NCI-H1092 treated with DMSO at 0.1 percent for 48 hours (cell line): ENCODE measurements at places on chromosomes 5 and 9.
A peak's percentile ranks its signal among the peaks of the same experiment; 100 is the strongest.

DNA sequence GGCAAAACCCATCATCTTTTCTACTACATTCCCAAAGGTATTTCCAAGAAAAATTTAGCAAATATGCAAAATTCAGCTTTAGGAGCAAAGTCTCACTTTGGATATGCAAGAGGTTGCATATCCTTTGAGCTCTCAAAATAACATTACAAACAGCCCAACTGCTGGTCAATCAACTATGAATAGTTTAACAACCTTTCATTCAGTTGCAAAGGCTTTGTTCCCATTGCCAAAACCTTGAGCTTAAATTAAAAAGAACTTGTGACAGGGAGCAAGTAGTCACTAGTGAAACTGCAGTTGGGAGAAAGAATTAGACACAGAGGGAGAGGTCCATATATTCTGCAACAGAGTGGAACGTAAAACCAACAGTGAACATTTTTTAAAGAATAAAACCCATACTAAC is 8.8 kb downstream of the ZNF608 start:
- DNase-seq: no peak

DNA sequence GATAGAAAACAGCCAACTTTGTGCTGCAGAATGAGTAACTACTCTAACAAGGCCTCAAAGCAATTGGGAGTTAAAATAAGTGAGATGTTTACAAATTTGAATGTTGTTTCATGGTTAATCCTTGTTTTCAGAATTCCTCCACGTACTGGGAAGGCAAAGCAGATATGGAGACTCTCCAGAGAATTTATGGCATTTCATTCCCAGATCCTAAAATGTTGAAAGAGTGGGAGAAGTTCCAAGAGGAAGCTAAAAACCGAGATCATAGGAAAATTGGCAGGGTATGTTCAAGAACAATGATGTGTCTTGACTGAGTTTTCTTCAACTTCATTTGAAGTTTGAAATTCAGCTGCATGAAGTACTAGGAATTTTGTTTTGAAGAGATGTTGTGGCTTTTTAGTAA is 16.4 kb downstream of the TARS1 start:
- DNase-seq: no peak

DNA sequence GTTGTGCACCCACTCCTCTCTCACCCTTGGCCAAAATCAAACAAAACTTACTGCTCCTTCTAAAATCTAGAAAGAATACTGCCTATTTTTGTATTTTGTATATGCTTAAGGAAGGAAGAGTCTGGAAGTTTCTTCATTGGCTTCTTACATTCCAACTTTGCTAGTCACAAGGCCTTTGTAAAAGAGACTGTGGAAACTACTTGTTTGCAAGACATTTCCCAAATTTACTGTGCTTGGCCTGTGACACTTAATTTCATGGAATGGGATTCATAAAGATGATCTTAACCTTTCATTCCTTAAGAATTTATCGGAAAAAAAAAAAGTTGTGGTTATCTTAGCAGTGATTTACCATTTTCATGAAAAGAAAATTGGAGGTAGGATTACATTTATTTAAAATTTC is 208.9 kb downstream of the VPS13A start:
- no peak for DNase-seq

GRCh38 chr5:166505544-166505943 is 1785.9 kb upstream of the WWC1 start:
- peak; percentile 85 for DNase-seq

GRCh38 chr5:176175101-176175852 is 62.9 kb upstream of the SIMC1 start:
- DNase-seq: no peak

DNA sequence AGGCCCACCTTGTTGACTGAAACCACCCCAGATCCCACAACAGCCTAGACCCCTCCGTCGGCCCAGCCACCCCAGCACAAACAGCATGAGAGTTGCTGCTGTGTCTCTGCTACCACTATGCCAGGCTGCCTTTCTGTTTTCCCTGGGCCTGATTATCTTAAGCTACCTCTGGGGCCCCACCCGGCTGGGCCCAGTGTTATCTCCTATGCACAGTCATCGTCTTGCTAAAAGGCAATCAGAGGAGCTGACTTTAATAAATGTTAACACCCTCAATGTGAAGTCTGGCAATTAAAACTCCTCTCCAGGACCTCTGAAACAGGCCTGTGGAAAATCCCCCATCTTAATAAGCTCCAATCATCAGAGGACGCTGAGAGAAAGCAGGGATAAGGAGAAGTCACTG is 144.9 kb downstream of the FAM114A2 start:
- no peak for DNase-seq

- DNase-seq: no peak
Measured at GRCh38 chr9:108582726-108583125, 273.1 kb downstream of the ACTL7B start.

DNA sequence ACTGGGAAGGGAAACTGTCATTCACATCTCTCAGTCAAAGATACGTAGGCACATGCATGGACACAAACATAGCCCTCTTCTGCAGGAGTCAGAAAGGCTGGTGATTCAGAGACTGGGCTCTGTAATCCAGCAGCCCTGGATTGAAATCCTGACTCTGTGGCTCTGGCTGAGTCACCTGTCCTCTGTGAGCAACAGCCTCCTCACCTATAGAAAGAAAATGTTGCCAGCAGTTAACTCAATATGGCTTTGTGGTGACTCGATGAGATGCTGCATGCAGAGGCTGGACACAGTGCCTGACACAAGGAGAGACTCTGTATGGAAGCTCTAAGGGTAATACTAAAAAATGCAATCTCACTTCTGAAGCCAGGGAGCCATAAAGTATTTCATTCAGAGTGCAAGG is 23.9 kb upstream of the CDKN2AIPNL start:
- DNase-seq: no peak

- DNase-seq: no peak
Measured at GRCh38 chr5:172757394-172758010, 13.5 kb downstream of the DUSP1 start.

- DNase-seq: no peak
Measured at GRCh38 chr5:152607401-152608160, 202.5 kb upstream of the NMUR2 start.

- no peak for DNase-seq
Measured at GRCh38 chr9:78014776-78015175, 16.8 kb downstream of the GNAQ start.

GRCh38 chr5:113343343-113343742 is 91.4 kb downstream of the TSSK1B start:
- no peak for DNase-seq

GRCh38 chr9:114894206-114894605 is 36.2 kb downstream of the TNFSF8 start:
- DNase-seq: no peak

DNA sequence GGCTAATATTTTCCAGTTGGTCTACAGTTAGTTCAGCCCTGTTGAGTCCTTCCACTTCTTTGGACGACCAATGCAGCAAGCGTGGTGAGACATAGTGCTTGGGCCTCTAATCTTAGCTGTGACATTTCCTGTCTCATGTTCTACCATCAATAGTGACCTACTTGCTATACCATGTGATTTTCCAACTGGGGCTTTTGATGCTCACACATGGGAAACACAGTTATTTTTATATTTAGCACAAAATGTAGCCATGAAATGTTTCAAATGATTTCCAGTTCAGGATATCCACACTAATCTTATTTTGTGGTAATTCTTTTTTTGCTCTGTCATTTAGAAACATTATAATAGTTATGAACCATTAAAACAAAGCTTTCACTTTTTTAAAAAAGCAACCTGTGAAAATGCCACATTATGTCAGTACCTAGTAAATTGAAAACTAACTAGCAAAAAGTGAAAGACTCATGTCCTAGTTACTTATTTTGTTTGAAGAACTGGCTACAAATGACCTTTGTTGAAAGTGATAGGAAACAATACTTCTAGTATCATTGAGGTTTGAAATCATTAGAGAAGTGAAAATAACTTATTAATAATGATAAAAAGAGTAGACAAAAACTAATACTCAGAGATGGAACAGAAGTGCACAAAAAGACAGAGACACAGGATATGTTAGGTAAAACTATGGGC is 18.3 kb downstream of the MARCHF3 start:
- no peak for DNase-seq

GRCh38 chr9:5488221-5489008 is 21.9 kb upstream of the PDCD1LG2 start:
- DNase-seq: no peak

GRCh38 chr5:123209502-123210027 is 120.5 kb downstream of the PRDM6 start:
- no peak for DNase-seq

GRCh38 chr5:41279040-41279439 is 65.7 kb upstream of the C6 start:
- no peak for DNase-seq

GRCh38 chr9:84937180-84937579 is 267.7 kb downstream of the NTRK2 start:
- no peak for DNase-seq

- no peak for DNase-seq
Measured at GRCh38 chr5:43309637-43310036, 3.6 kb downstream of the HMGCS1 start.

DNA sequence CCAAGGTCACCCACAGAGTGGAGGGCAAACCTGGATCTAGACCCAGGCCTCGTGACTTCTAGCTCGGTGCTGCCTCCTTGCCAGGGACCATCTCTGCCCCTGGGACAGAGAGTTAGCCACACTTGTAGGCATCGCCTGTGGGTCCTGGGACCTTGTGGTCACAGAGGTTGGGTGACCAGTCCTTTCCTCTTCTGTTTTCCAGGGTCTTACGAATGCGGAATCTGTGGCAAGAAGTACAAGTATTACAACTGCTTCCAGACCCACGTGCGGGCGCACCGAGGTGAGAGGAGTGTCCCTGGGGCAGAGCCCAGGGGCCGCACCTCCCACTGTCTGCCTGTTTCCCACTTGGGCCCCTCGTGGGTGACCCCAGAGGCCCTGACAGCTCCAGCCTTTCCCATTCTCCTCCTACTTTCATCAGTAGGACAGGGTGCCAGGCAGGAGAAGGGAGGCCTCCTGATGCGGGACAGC is 76.3 kb downstream of the AMBP start:
- DNase-seq: no peak

- DNase-seq: peak; percentile 60
Measured at GRCh38 chr5:149320791-149321330, 24.4 kb upstream of the GRPEL2 start.

- no peak for DNase-seq
Measured at GRCh38 chr9:87910821-87911220, 6.9 kb upstream of the SPATA31C1 start.

GRCh38 chr5:108361771-108362170 is 20.1 kb downstream of the FBXL17 start:
- DNase-seq: no peak

DNA sequence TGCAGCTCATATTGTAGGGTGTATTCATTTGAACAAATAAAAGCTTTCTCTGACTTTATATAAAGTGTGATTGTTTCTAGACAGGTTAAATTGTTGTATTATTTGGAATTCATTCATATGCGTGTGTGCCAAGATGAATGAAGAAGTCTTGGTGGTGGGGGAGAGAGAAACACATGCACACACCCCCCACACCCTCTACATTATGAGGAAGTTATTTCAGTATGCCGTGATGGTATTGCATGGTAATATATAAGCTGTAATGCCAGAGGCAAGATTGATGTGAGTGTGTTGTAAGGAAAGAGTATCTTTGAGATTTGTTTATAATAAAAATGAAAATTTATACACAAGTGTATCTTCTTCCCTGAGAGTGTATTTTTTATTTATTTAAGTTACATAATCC is 71.0 kb downstream of the IPO11 start:
- no peak for DNase-seq

DNA sequence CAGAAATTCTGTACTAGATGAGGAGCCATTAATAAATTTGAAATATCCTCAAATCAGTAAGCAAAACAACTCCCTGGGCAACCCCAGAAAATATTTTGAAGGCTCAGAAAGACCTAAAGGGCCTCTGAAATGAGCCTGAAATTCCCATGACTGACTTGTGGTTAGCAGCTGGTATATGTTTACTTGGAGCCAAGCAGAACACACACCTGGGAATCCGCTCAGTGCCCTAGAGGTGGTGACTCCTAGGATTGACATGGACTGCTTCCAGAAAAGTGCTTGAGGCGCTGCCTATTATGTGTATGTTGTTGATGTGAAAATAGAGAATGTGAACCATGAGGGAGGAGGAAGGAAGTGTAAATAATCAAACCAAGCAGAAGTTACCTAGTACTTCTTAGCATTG is 14.7 kb downstream of the RFK start:
- DNase-seq: peak; percentile 88

DNA sequence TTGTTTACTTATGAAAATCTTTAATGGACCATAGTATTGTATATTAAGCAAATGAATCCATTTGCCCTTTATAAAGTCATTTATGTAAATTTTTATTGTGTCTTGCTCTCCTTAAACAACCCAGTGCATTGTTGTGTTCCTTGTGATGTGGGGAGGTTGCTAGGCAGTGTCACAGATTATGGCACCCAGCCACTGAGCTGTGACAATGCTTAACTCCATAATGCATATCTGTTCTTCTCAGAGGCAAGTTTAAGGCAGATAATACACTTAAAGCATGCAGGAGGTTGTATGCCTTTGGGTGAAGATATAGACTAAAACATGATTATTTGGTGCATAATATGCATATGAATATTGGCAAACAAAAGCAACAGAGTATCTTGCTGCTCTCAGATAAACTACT is 269.6 kb upstream of the RIOK2 start:
- no peak for DNase-seq

- no peak for DNase-seq
Measured at GRCh38 chr5:79318935-79319614, 83.1 kb downstream of the JMY start.

GRCh38 chr9:109990541-109990940 is 210.5 kb downstream of the PALM2AKAP2 start:
- DNase-seq: no peak

GRCh38 chr5:127074466-127074865 is 1.2 kb upstream of the C5orf63 start:
- no peak for DNase-seq

GRCh38 chr9:78167356-78167755 is 68.5 kb upstream of the CEP78 start:
- peak; percentile 8 for DNase-seq

- no peak for DNase-seq
Measured at GRCh38 chr9:115135821-115136778, 18.1 kb upstream of the TNC start.

- DNase-seq: no peak
Measured at GRCh38 chr5:171023508-171023907, 161.7 kb downstream of the RANBP17 start.

DNA sequence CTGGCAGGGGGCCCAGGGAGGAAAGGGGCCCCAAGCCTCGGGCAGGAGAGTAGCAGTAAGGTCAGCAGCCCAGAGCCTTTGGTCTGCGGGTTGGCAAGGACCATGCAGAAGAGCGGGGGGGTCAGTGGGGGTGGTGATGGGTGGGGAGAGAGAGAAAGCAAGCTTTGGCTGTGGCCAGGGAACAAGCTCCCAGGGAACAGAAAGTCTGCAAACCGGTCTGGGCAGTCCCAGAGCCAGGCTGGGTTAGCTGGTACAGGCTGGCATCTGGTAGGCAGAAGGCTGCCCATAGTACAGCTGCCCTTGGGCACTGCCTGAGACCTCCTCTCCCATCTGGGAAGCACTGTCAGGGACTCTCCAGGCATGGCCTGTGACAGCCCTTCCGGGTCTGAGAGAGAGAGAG is 10.5 kb upstream of the EPB41L4B start:
- DNase-seq: no peak

GRCh38 chr5:131952301-131952857 is 6.9 kb upstream of the MEIKIN start:
- DNase-seq: no peak
